ENCODE measurements at places on chromosomes 5 and 9. TPM values are rescaled to one million over a fixed set of nuclear protein-coding genes. Genes with fewer than 3 reads are reported as not detected.

The ASS1 gene
- total RNA-seq, result 274 TPM

DNA sequence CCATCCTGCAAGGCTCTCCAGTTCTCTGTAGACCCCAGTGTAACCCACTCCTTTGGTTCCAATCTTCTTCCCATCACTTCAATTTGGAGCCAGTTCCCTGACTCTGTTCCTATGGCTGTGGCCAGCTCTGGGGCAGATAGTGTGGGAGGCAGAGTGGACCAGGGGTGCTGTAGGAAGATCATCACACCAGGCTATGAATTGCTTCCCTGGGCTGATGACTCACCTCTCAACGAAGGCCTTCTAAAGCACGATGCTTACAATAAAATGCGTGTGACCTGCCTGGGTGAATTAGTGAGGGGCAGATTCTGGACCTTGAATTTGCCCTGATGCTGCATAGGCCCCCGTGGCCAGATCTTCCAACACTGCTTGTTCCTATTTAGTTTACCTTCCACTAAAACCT is 289.7 kb downstream of the FBXL7 start:
- no peak for DNase-seq

- DNase-seq, result no peak
Measured at GRCh38 chr5:135344349-135344748, 54.7 kb downstream of the MACROH2A1 start.

DNA sequence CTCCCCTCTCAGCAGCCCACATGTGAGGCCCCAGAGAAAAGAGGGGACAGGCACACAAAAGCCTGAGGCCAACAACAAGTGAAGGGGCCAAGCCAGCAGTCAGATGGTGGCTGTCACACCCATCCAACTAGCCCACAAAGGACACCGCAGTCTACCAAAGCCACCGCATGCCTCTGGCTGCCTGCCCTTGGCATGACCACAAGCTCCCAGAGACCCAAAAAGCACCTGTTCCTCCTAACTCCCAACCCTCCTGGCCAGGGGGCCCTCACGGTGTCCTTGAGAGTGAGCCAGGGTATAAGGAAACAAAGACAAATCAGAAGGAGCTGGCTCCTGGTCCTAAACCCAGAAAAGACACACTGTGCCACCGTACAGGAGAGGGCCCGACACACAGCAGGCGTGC is 77.8 kb upstream of the LRRTM2 start:
- no peak for DNase-seq

- DNase-seq, result no peak
Measured at GRCh38 chr5:144179226-144179625, 8.6 kb downstream of the KCTD16 start.

The PCDHGB3 gene
- total RNA-seq, result 10.7 TPM

DNA sequence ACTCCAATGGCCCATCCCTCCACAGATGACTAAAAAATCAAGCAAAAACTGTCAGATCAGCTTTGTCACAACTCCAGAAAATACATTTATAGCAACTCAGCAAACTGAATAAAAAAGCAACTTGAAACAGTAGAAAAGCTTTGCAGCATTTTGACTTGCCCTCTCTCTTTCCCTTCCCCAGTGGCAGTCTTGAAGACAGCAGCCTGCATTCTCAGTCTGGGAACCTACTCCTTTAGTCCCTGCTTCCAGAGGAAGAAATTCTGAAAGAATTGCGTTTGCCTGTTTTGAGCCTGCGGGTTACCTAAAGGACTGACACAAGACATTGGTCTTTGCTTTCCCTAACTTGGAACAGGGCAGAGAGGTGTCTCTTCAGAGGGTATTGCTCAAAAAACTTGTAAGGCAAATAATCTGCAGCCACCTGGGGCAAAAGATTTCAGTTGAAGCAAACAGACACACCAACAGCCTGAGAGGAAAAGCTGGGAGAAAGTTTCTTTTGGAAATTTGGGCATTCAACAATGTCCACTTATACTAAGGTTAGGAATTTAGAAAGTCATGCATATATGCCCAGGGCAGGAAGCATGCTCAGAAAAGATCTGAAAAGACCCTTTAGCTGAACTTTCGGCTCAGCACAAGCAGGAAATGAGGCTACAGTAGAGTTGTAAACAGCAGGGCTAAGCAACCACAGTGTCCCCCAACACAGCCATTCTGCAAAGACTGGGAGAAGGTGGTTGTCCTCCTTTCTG is 15.2 kb upstream of the SLC35D2 start:
- DNase-seq, result no peak

DNA sequence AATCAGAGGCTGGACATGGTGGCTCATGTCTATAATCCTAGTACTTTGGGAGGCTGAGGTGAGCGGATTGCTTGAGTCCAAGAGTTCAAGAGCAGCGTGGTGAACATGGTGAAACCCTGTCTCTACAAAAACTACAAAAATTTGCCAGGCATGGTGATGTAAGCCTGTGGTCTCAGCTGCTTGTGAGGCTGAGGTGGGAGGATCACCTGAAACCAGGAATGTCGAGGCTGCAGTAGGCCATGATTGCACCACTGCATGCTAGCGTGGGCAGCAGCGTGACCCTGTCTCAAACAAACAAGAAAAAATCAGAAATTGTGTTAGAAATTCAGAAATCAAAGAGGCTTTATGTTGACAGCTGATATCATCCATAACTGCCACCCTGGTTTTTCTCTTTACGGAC is 21.4 kb downstream of the JMY start:
- no peak for DNase-seq

GRCh38 chr5:96124589-96124988 is 162.9 kb upstream of the ELL2 start:
- no peak for DNase-seq

- DNase-seq, result no peak
Measured at GRCh38 chr9:121945281-121945680, 147.8 kb downstream of the TTLL11 start.

DNA sequence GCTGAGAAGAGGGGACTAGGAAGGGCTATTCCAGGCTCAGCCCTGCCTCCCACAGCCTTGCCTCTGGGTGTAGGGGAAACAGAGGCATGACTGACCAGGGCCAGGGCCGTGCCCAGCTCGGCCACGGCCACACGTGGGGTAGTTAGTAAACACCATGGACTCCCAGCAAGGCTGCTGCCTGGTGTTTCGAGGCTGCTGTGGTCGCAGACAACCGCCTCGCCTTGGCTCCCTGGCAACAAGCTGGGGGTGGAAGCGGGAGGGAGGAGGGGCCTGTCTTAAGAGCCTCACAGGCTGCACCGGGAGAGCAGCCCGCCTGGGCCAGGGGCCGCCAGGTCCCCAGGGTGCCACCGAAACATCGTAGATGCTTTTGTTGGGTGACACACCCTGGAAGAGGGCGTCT is 90.2 kb upstream of the CACNA1B start:
- no peak for DNase-seq

DNA sequence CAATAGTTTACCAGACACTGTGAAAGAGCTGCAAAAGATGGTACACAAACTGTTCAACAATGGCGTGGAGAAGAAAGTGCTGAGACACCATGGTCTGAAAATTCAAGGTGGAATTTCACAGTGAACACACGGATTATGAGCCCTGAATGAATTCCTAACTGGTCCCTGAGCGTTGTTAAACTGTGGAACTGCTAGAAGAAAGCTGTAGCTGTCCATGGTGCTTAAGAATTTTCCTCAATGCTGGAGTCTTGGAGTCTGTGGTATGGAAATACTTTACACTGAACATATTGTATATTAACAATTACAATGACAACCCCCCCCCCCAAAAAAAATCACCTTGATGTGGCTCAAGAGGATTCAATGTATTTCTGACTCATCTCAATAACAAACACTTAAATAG is 68.5 kb downstream of the SLC24A2 start:
- no peak for DNase-seq

DNA sequence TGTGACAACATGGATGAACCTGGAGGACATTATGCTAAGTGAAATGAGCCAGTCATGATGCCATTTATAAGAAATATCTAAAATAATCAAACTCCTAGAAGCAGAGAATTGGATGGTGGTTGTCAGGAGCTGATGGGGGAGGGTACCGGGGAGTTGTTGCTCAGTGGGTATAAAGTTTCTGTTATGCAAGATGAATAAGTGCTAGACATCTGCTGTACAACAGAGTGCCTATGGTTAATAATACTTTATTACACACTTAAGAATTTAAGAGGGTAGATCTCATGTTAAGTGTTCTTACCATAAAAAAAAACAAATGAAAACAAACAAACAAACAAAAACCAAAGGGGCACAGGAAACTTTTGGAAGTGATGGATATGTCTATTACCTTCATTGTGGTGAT is 13.0 kb upstream of the CCDC69 start:
- DNase-seq, result no peak

The FOXD4 gene
- not detected for total RNA-seq

DNA sequence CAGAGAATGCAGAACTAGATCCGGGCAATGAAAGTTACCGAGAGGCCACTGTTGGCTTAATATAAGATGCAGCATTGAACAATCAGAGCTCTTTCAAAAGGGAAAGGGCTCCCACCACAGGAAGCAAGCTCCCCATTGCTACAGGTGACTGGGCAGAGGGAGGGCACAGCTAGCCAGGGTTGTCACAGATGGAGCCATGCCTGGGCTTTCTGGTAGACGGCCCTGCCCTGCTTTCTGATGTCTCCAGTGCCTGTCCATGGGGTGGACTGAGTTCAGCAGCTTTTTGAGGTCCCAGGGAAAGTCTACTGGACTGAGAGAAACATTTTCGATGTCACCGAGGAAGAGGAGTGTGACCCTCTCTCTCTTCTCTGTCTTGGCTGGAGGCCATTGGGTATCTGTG is 14.1 kb downstream of the RGS3 start:
- DNase-seq, result no peak

- peak; percentile 41 for DNase-seq
Measured at GRCh38 chr9:132798817-132799790, 79.0 kb downstream of the AK8 start.

GRCh38 chr5:137831526-137831925 is 36.1 kb upstream of the MYOT start:
- no peak for DNase-seq

DNA sequence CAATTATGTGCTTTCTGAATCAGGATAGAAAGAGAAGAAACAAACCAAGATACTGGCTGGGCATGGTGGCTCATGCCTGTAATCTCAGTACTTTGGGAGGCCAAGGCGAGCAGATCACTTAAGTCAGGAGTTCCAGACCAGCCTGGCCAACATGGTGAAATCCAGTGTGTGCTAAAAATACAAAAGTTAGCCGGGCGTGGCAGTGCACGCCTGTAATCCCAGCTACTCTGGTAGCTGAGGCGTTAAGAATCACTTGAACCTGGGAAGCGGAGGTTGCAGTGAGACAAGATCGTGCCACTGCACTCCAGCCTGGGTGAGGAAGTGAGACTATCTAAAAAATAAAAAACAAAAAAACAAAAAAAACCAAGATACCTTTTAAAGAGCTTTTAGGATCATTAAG is 214.2 kb downstream of the NFIB start:
- DNase-seq, result no peak

The CYLC2 gene
- not detected for total RNA-seq

- no peak for DNase-seq
Measured at GRCh38 chr9:124488641-124489210, 18.5 kb downstream of the NR5A1 start.

The ADAMTS6 gene
- total RNA-seq, result 5.7 TPM

GRCh38 chr5:116520771-116521170 is 53.9 kb downstream of the SEMA6A start:
- DNase-seq, result no peak

The RETREG1 gene
- 73.0 TPM for total RNA-seq

- no peak for DNase-seq
Measured at GRCh38 chr5:6176102-6176693, 202.1 kb downstream of the MED10 start.

The RORB gene
- 3.6 TPM for total RNA-seq

GRCh38 chr9:111720174-111720573 is 58.8 kb downstream of the GNG10 start:
- DNase-seq, result no peak

- DNase-seq, result no peak
Measured at GRCh38 chr5:67879620-67880510, 335.7 kb upstream of the PIK3R1 start.

The CLTA gene
- total RNA-seq, result 204 TPM
